ENCODE measurements at places on chromosomes 3 and 15. TPM values are rescaled to one million over a fixed set of nuclear protein-coding genes. Genes with fewer than 3 reads are reported as not detected.
A peak's percentile ranks its signal among the peaks of the same experiment; 100 is the strongest.

DNA sequence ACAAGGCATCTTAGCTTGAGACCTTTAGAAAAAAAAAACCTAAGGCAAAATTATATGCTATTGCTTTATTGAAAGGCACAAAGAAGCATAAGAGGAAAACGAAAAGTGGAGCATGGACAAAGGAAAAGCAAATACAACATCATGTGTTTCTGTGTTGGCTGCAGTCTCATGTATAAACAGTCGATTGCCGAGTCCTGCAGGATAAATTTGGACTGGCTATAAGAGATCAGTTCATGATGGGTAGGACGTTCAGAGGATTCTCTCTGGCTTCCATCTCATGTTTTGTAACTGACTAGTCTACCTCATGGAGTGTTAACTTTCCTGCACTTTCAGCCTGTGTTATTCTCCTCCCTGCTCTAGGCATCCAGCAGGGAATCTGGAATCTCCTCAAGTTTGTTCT is 21.9 kb upstream of the CCDC50 start:
- H3K4me3 ChIP-seq, result no peak overlapping the region
- no peak overlapping the region for H3K27ac ChIP-seq
- no peak for DNase-seq
- H3K27me3 ChIP-seq, result no peaks in the 10 kb centered on the region

DNA sequence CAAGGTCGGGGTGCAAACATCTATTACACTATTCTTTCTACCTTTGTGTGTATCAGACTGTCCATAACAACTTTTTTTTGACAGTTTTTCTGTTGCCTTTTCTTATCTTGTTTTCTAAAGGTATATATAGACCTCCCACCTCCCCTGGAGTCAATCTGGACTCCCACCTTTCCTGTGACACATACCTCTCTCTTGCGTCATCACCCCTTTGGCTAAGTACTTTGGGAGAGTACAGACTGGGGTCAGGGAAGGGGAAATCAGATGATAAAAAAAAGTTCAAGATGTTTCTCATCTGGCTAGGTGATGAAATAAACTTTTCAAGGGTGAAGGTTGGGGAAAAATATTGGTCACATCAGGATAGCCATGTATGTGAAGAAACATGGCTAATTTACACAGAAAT is 17.2 kb downstream of the TSPAN3 start:
- peaks cover 3% of the 10 kb centered on the region for H3K4me1 ChIP-seq
- H3K27me3 ChIP-seq, result no peaks in the 10 kb centered on the region
- no peak overlapping the region for H3K27ac ChIP-seq
- DNase-seq, result no peak
- H3K4me3 ChIP-seq, result no peak overlapping the region

GRCh38 chr3:52086976-52087663 is 30.7 kb upstream of the DUSP7 start:
- H3K4me3 ChIP-seq, result no peak overlapping the region
- peaks cover 13% of the 10 kb centered on the region for H3K36me3 ChIP-seq
- peak overlapping the region; percentile 84 for H3K27ac ChIP-seq
- DNase-seq, result peak; percentile 27
- H3K27me3 ChIP-seq, result no peaks in the 10 kb centered on the region
- H3K4me1 ChIP-seq, result peaks cover 44% of the 10 kb centered on the region

DNA sequence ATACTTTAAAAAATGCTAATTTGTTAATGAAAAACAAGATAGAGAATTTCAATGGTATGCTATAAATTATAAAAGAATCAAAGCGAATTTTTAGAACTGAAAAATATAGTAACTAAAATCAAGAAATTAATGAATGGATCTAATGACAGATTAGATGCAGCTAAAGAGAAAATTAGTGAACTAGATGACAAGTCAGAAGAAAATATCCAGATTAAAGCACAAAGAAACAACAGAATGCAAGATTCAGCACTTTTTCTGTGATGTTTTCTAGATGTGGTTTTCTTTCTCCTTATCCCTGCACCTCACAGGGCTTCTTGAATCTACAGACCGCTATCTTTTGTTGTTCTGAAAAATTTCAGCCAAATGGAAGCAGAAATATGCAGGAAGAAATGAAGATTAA is 54.4 kb downstream of the INO80 start:
- H3K27ac ChIP-seq, result no peak overlapping the region
- peaks cover 73% of the 10 kb centered on the region for H3K36me3 ChIP-seq

DNA sequence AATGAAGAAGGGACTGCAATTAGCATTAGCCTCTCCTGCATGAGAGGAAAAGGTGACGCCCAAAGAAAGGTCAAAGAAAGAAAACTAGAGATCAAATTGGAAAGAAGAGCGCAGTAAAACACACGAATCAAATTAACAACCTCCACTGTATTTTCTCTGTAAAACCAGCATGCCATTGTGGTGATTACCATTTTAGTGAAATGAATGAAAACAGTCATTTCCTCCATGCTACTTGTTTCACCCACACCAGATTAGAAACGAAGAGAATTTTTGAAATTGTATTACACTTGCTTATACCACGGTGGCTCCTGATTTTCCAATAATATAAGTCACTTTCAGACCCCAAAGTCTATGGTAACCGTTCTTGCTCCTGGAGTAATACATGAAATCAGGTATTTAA is 71.6 kb downstream of the SUMF1 start:
- H3K4me3 ChIP-seq, result no peak overlapping the region
- H3K27me3 ChIP-seq, result no peaks in the 10 kb centered on the region
- H3K36me3 ChIP-seq, result peaks cover 56% of the 10 kb centered on the region

DNA sequence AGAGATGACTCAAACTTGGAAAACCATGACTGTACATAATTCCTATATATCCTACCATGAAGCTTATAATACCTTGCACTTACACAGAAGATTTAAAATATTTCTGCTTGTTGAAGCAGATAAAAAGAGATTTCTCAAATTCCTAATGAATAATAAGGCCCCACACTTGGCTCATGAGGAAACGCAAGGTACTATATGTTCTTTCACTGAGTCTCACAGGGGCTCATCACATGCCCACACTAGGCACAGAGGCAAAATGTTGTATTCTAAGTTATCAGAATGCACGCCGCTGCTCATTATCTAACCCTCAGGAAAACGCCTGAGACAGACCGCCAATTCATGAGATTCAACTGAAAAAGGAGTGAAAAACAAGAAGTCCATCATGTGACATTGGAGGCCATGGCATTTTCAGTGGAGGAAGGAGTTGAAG is 5.6 kb downstream of the MYO1E start:
- no peak overlapping the region for H3K27ac ChIP-seq
- H3K27me3 ChIP-seq, result peaks cover 11% of the 10 kb centered on the region
- H3K4me1 ChIP-seq, result peaks cover 42% of the 10 kb centered on the region
- DNase-seq, result no peak

DNA sequence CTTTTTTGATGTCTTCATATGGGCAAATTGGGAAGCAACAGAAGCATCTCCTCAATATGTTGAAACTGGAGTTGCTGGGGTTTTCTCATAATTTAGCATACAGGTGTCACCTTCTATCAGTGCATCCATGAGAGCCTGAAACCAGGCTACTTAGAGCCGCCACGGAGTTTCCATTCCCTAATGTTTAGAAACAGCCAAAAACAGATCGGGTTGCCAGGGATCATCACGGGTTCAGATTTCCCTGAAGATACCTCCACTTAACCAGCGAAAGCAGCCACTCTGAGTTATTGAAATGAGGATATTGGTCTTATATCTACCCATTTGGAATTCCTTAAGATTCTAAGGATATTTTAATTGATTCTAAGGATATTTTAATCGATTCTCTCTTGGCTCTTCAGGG is 14.5 kb downstream of the TERB2 start:
- peaks cover 7% of the 10 kb centered on the region for H3K27me3 ChIP-seq
- DNase-seq, result no peak
- H3K27ac ChIP-seq, result no peak overlapping the region
- H3K4me1 ChIP-seq, result no peaks in the 10 kb centered on the region

DNA sequence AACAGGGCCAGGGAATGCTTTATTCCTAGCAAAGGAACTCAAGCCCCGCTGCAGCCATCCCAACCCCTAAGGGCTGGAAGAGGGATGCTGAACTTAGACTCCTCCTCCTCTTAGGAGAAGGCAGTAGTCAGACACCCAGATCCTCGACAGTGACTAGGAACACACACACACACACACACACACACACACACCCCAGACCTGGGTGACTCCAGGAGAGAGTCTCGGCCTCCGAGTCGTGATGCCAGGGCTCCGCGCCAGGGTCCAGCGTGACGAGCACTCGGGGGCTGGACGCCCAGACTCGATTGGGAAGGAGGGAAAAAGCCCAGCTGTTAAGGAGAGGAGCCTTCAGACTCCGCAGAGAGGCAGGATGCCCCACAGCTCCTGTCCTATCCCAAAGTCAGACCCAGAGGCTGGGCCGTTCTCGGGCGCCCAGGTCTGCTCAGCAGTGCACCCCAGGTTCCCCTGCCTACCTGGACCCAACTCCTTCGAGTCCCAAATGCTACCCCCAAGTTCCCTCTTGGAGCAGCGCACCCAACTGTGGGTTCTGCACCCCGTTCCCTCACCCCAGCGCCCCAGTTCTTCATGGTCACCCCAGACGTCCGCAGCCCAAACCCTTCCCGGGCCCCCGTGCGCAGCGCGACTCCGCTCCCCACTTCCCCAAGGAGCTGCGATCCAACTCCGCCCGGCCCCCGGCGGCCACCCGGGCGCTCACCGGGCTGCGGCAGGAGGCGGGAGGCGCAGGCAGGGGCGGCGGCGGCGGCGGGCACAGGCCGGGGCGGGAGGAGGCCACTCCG is 421 bp downstream of the BMF start:
- DNase-seq, result no peak
- peak overlapping the region; percentile 89 for H3K4me3 ChIP-seq
- H3K36me3 ChIP-seq, result no peaks in the 10 kb centered on the region
- peak overlapping the region; percentile 78 for H3K27ac ChIP-seq
- H3K4me1 ChIP-seq, result peaks cover 61% of the 10 kb centered on the region

DNA sequence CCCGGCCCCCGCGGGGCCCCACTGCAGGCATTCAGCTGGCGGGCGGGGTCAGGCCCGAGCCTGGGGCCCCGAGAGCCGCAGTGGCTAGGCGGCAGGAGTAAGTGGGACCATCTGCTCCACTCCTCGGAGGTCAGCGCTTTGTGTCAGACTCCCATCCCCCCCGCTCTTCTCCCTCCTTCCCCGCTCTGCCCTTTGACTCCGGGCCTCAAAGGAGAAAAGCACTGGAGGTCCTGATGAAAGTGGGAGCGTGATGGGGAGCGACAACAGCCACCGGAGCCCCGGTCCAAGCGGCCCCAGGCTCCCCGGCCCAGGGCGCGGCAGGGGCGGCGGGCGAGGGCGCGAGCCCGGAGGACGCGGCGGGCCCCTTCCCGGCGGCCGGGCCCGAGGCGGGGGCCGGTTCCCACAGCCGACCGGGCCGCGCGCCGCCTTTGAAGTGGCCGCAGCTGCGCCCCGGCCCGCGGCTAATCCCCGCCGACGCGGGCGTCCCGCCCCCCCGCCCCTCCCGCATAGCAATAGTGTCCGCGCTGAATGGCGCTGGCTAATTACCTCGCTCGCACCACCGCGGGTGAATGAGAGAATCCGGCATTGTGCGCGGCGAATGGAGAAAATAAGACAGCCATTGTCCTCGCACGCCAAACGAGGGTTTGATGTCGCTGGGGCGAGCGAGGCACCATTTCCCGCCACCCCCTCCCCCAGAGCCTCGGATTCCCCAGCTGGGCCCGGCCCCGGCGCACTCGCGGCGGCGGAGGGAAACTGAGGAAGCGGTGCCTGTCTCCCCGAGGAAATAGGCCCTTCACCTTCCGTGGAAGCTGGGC is 22.4 kb downstream of the IGDCC3 start:
- no peaks in the 10 kb centered on the region for H3K4me1 ChIP-seq
- H3K27me3 ChIP-seq, result peaks cover 40% of the 10 kb centered on the region
- H3K27ac ChIP-seq, result no peak overlapping the region
- no peak overlapping the region for H3K4me3 ChIP-seq

GRCh38 chr15:78808550-78808949 is 2.7 kb downstream of the ADAMTS7 start:
- H3K36me3 ChIP-seq, result no peaks in the 10 kb centered on the region
- peaks cover 36% of the 10 kb centered on the region for H3K27me3 ChIP-seq
- peak; percentile 58 for DNase-seq

DNA sequence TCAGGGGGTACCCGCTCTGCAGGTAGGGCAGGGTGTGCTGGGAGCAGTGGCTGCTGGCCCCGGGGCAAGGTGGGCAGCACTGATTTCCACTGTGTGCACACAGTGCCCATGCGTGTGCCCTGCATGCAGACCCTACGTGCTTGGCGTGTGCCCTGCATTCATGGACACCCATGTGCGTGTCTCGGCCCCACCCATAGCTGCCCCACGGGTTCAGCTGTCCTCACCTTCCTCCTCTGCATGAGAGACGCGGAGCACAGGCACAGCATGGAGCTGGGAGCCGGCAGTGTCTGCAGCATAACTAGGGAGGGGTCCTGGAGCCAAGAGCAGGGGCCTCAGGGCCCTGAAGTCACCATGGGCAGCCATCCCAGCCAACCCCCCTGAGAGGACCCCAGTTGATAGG is 1.6 kb upstream of the UCN2 start:
- H3K27ac ChIP-seq, result no peak overlapping the region
- no peak overlapping the region for H3K4me3 ChIP-seq
- no peaks in the 10 kb centered on the region for H3K27me3 ChIP-seq

Gene MFGE8
- 44.8 TPM for total RNA-seq

Gene DLL4
- not detected for total RNA-seq

Gene NPAP1
- not detected for total RNA-seq

Gene AGBL1
- not detected for total RNA-seq

Gene WDR49
- not detected for total RNA-seq
